Activated CD4-positive, alpha-beta memory T cell treated with anti-CD3 and anti-CD28 coated beads, Interleukin-2, amount 10 ng/mL, durations not matched to agents 7 days and 5 days (primary cell): ENCODE measurements at places on chromosomes 2 and 18.
A peak's percentile ranks its signal among the peaks of the same experiment; 100 is the strongest.

GRCh38 chr2:191165176-191165643, 14.4 kb upstream of the STAT4 start:
- DNase-seq = no peak

DNA sequence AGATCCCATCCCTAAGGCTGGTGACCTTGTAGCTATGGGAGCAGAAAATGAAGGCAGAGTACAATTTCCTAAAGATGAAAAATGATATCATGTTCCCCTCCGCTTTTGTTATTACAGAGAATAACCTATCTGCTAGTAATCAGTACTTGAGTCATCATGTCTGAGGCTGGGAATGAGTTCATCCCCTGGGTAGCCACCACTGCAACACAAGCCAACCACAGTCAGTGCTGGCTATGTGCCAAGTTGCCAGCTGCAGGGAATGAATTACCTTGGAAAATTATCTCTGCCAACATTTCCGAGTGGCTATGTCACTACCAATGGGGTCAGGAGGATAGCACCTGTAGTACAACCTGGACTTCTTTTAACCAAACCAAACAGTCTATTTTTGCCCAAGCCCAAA, 1094.7 kb upstream of the DDX18 start:
- no peak for DNase-seq

DNA sequence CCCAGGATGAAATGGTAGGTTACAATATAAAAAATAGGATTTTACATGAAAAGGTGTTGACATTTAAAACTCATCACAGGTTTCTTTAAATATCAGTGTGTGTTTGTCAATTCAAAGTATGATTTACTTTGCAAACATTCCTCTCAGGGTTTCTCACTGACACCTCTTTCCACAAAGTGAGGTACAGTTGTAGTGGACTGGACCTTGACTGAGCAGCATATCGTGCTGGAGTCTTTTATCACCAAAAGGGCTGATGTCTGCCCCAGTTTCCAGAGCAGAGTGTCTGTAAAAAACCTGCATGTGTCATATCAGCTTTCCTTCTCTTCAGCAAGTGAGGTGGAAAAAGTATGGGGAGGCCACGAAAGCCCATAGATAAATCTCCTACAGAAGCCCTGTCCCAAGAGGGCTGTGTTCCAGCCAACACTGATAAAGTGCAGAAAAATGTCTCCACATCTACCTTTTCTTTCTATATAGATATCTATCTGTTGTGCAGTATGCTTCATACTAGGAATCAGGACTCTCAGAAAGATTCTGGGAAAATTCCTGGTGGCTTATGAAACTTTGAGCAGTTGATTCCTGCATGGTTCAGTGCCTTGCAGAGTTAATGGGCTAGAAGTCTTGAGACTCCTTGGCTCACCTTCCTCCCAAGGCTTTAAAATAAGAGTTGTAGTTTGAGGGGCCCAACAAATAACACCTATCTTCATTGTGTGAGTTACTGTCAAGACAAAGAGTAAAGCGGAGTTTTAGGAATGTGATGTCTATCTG, 6.9 kb downstream of the ACYP2 start:
- no peak for DNase-seq

DNA sequence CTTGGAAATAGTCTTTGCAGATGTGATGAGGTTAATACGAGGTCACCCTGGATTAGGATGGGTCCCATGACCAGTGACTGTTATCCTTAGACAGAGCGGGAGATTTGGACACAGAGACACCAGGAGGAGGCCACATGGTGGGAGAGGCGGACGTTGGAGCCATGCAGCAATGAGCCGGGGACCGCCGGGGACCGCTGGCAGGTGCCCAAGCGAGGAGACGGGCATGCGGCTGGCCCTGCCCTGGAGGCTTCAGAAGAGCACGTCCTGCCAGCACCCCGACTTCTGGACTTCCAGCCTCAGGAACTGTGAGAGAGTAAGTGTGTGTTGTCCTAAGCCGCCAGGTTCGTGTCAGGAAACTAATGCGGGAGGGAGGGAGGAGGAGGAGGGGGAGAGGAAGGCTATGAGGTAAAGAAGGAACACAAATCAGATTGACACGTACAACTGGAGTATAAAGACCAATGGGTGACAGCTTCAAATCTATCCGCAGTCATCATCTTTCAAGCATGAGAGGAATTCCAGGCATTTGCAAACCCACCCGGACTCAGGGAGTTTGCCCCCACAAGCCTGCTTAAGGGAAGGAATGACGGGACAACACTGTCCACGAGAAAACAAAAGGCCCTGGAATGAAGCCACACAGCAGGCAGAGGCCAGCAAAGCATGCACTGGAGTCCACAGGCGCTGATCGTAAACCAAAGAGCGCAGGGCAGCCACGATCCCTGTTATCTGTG, 11.6 kb upstream of the BOK start:
- no peak for DNase-seq

GRCh38 chr18:56323673-56324072, 314.7 kb downstream of the TXNL1 start:
- DNase-seq = no peak

- DNase-seq = no peak
These were observed 27.4 kb upstream of the ALLC start for GRCh38 chr2:3630631-3631030.

DNA sequence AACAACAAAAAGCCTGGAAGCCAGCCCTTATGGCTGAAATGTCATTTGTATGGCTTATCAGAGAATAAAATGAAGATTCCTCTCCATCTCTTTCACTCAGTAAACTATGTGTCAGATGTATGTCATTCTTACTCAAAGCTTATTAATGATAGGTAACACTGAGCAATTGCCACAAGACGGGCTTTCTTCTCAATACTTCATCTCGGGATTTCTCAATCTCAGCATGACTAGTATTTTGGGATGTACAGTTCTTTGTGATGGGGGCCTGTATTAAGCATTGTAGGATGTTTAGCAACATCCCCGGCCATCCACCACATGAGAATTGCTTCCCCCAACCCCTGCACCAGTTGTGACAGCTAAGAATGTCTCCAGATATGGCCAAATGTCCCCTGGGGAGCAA, 80.2 kb downstream of the MREG start:
- DNase-seq = no peak

DNA sequence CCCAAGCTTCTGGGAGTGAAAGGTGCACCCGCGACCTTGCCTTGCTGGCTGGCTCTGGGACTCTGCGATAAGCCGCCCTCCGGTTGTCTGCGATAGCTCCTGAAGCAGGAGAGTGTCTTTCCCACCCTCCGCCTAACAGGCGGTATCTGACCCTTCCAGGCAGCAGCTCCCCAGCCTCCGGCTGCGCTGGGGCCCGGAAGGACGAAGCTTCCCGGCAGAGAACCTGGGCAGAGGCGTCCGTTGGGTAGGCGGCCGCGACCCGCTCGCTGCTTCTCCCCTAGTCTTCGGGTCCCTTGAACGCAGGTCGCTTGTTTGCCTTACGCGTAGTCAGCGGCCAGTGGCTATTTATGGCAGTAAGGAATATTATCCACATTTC, 446 bp upstream of the RHBDD1 start:
- no peak for DNase-seq

GRCh38 chr2:64750001-64750816, 96.5 kb upstream of the SERTAD2 start:
- DNase-seq = peak; percentile 34

GRCh38 chr18:31723990-31724711, 36.5 kb downstream of the SLC25A52 start:
- no peak for DNase-seq

DNA sequence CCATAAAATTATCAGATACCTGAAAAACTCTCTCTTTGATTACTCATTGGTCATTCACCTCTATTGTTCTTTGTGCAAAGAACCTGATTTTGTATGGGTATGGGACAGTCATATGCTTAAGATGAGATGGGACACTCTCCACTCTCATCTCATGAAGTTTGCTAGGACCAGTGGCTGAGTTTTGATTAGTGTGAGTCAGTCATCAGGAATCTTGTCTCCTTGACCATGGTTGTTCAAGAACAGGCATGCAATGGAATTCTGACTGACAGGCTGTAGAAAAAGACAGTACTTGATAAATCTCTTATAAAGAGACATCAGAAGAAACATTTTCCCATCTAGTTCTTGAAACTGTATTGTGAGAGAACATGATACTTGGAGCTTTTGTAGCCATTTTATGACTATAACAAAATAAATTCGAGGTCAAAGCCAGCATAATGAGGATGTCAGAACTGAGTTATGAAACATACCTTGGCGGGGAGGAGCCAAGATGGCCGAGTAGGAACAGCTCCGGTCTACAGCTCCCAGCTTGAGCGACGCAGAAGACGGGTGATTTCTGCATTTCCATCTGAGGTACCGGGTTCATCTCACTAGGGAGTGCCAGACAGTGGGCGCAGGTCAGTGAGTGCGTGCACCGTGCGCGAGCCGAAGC, 367.0 kb downstream of the NR4A2 start:
- DNase-seq = no peak

DNA sequence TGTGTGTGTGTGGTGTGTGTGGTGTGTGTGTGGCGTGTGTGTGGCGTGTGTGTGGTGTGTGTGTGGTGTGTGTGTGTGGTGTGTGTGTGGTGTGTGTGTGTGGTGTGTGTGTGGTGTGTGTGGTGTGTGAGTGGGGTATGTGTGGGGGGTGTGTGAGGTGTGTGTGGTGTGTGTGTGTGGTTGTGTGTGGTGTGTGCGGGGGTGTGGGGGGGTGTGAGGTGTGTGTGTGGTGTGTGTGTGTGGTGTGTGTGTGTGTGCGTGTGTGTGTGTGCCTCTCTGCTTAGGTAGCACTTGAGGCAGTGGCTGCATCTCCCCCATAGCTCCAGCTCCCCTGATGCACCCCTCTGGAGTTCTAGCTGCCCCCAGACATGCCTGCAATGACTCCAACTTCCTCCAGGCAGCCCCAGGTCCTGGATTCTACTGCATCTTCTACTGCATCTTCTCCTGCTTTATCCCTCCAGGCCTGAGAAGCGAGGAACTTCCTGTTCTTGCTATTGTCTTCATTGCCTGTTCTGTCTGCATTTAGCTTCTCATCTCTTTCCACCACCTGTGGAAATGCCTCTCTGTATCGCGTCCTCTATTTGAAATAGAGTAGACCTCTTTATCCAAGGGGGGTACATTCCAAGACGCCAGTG, 22.2 kb upstream of the MLPH start:
- no peak for DNase-seq

- DNase-seq = no peak
These were observed 75.1 kb downstream of the DCC start for GRCh38 chr18:52415131-52415530.

GRCh38 chr2:49514201-49514600, 359.9 kb upstream of the FSHR start:
- DNase-seq = no peak

GRCh38 chr2:33503002-33503401, 26.6 kb downstream of the RASGRP3 start:
- no peak for DNase-seq

GRCh38 chr18:10025711-10026670, 112.2 kb downstream of the VAPA start:
- no peak for DNase-seq

DNA sequence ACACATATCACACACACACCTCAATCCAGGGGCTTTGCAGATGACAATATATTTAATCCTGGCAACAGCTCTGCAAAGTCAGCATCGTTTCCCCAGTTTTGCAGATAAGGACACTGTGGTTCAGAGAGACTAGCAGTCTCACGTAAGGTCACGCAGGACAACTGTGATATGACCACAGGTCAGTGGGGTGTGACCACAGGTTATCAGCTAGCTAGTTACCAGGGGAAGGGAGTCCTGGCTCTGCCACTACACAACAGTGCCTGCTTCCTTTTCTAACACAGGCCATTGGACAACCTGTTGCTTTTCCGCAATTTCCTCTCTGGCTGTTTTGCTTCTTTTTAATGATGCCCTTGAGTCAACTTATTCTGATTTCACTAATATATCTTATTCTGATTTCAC, 33.3 kb downstream of the RBMS1 start:
- DNase-seq = no peak

- DNase-seq = no peak
These were observed 44.9 kb upstream of the SALL3 start for GRCh38 chr18:78934551-78935225.

DNA sequence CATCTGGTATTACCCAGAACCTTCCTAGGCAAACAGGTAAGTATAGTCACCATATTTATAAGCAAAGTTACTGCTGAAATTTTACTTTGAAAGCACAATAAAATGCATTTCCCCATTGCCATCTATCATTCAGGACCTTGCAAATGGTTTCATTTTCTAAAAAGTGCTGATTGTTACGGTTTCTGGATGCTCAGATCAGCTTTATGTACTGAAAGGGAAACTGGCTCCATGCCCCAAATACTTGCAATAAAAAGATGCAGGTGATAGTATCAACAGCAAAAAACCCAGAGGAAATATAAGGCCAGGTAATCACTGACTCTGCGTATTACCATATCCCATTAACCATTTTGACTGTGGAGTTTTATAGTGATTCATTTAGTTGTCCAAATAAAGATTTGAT, 1150.7 kb upstream of the CRIM1 start:
- DNase-seq = no peak

DNA sequence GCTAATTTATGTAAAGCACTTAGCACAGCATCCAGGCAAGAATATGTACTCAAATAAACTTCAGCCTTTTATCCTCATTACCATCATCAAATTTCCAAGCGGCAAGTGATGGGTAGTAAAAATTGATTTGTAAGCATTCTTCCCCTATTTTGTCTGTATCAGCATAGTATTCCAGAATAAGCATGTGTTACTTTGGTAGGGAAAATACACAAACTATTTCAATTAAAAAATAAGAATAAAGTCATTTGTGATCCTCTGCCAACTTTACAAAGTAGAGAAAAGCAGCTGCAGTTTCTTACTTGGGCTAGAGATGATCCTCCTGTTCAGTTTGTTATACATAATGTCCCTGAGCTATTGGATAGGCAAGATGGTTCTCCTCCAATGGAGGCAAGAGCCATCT, 493.2 kb downstream of the ZEB2 start:
- DNase-seq = no peak

- DNase-seq = no peak
These were observed 11.3 kb downstream of the GFPT1 start for GRCh38 chr2:69375494-69376353.

- no peak for DNase-seq
These were observed 309.0 kb downstream of the GULP1 start for GRCh38 chr2:188600536-188601210.

- DNase-seq = no peak
These were observed 475.8 kb downstream of the TSN start for GRCh38 chr2:122231296-122231695.

DNA sequence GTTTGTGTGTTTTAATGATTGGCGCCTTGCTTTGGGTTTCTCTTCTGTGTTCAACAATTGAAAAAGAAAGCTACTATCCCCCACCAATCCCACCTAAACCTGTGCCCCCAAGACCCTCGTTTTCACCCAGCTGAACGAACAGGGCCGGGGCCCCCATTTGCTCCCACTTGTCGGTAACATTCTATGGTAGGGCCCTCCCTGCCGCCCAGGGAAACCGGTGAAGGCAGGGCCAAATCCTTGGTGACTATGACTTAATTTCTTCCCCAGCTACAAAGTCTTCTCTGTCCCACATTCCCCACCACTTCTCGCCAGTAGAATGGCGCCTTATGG, 598 bp upstream of the SNRNP200 start:
- DNase-seq = no peak

GRCh38 chr2:8202132-8202531, 479.7 kb upstream of the ID2 start:
- DNase-seq = no peak
